ENCODE measurements at places on chromosomes 1 and 21. TPM values are rescaled to one million over a fixed set of nuclear protein-coding genes. Genes with fewer than 3 reads are reported as not detected.

DNA sequence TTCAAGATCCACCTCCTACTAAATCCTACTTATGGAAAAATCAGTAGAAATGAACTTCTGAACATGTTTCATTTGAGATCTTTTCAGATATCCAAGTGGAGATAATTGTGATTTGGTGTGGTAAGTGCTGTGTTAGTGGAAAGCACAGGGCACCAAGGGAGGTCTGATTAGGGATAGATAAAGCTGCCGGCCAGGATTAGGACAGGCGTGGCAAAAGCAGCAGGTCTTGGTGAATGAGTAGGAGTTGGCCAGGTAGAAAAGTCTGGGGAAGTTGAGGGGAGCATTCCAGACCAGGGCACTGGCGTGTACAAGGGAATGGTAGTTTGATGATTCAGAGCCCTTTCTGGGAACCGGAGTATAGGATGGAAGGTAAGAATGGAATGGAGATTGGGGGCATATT lies 47.8 kb downstream of the AZIN2 start:
- peak overlapping the region; percentile 46 for H3K4me3 ChIP-seq
- no peak for DNase-seq
- no peaks in the 10 kb centered on the region for H3K36me3 ChIP-seq
- peaks cover 19% of the 10 kb centered on the region for H3K4me1 ChIP-seq

DNA sequence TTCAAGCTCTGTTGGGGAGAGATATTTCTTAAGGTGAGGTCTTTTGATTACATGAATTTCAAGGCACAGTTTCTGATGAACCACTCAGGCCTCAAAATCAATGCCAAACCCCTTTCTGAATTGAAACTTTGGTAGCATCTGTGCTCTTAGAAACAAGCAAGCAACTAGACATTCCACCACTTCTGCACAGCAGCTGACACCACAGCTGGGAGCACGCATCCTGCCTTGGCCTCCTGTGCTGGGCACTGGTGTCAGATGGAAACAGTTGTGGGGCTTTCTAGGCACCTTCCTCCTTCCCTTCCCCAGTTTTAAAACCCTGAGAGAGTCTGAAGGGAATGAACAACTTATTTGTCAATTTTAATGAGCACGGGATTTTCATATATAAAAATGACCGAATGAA lies 360.2 kb downstream of the ADGRL2 start:
- H3K27me3 ChIP-seq = no peaks in the 10 kb centered on the region
- no peak overlapping the region for H3K4me3 ChIP-seq
- H3K27ac ChIP-seq = no peak overlapping the region
- no peaks in the 10 kb centered on the region for H3K4me1 ChIP-seq
- no peak for DNase-seq
- no peaks in the 10 kb centered on the region for H3K36me3 ChIP-seq

RHD gene
- polyA plus RNA-seq = 0.15 TPM

- no peaks in the 10 kb centered on the region for H3K4me1 ChIP-seq
- no peaks in the 10 kb centered on the region for H3K27me3 ChIP-seq
- DNase-seq = no peak
- no peaks in the 10 kb centered on the region for H3K36me3 ChIP-seq
- H3K27ac ChIP-seq = no peak overlapping the region
- H3K4me3 ChIP-seq = no peak overlapping the region
These were observed 172.3 kb downstream of the TGFB2 start for GRCh38 chr1:218517459-218517858.

GRCh38 chr21:32475162-32475812 lies 62.8 kb downstream of the EVA1C start:
- no peaks in the 10 kb centered on the region for H3K4me1 ChIP-seq
- H3K36me3 ChIP-seq = no peaks in the 10 kb centered on the region
- no peak overlapping the region for H3K27ac ChIP-seq
- no peaks in the 10 kb centered on the region for H3K27me3 ChIP-seq
- H3K4me3 ChIP-seq = no peak overlapping the region

GRCh38 chr1:9121496-9122409 lies 7.1 kb downstream of the GPR157 start:
- peak overlapping the region; percentile 53 for H3K4me3 ChIP-seq
- peak overlapping the region; percentile 74 for H3K27ac ChIP-seq
- no peaks in the 10 kb centered on the region for H3K36me3 ChIP-seq
- no peaks in the 10 kb centered on the region for H3K27me3 ChIP-seq
- peaks cover 40% of the 10 kb centered on the region for H3K4me1 ChIP-seq

DNA sequence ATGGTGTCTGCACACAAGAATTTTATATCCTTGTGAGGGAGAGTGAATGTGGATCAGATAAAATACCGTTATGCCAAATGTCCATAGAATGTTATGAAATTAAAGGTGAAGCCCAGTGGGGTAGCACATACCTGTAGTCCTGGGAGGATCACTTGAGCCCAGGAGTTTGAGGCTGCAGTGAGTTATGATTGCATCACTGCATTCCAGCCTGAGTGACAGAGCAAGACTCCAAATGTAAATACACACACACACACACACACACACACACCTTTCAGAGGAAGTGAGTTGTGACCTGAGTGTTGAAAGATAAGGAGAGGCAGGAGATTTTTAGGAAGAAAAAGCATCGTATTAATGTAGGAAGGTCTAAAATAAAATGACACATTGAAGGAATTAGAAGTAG lies 28.1 kb upstream of the ZYG11A start:
- H3K27me3 ChIP-seq = no peaks in the 10 kb centered on the region
- no peaks in the 10 kb centered on the region for H3K4me1 ChIP-seq
- H3K4me3 ChIP-seq = no peak overlapping the region
- no peaks in the 10 kb centered on the region for H3K36me3 ChIP-seq
- DNase-seq = no peak
- no peak overlapping the region for H3K27ac ChIP-seq

- H3K27me3 ChIP-seq = no peaks in the 10 kb centered on the region
- H3K4me3 ChIP-seq = no peak overlapping the region
- no peak overlapping the region for H3K27ac ChIP-seq
- no peaks in the 10 kb centered on the region for H3K36me3 ChIP-seq
- no peaks in the 10 kb centered on the region for H3K4me1 ChIP-seq
These were observed 99.7 kb downstream of the GLIS1 start for GRCh38 chr1:53639251-53639763.

- H3K27me3 ChIP-seq = no peaks in the 10 kb centered on the region
- no peak overlapping the region for H3K4me3 ChIP-seq
- H3K4me1 ChIP-seq = peaks cover 31% of the 10 kb centered on the region
- no peak for DNase-seq
These were observed 6.0 kb downstream of the KIAA0040 start for GRCh38 chr1:175186433-175187160.

DNA sequence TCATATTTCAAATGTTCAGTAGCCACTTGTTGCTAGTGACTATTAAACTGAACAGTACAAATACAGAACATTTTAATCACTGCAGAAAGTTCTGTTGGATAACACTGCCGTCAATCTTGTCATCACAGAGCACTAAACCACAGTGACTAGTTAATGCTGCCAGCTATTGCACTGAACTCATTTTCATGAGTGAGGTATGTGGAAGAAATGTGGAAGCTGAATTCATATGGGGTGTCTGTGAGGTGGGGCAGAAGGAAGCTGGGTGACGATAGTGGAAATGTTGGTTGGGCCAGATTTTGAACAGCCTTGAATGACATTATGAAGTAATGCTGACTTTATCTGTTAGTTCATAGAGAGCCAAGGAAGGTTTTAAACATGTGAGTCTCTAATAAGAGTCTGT lies 49.6 kb downstream of the OSBPL9 start:
- no peaks in the 10 kb centered on the region for H3K36me3 ChIP-seq
- H3K27me3 ChIP-seq = no peaks in the 10 kb centered on the region
- H3K4me3 ChIP-seq = no peak overlapping the region
- H3K4me1 ChIP-seq = no peaks in the 10 kb centered on the region
- H3K27ac ChIP-seq = no peak overlapping the region

DNA sequence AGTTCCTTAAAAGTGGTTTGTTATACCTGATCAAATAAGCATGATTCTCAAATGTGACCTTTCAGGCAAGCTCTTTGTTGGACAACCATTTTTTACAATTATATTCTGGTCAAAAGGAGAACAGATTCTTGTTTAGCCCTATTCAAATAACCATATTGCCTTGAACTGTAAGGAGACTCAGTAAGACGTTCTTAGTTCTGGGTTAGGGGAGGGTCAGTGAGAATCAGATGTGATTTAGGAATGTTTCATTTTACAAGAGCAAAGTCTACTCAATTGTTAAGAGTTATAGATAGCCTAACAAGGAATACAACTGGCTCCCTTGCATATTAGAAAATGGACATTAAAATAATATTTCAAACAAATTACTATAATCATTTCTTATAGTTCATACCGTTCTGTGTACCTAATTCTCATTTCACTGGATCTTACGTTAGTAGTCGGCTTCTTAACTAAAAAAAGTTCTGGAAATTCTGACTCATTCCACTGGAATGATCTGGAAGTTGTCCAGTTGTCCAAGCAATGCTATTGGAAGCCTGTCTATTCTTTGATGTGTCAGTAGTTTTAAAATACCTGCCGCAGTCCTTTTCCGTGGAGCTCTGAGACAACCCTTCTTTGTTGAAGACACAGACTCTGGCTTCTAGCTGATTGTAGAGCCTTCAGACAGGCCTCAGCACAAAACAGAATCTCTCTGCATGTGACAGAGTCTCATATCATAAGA lies 88.8 kb downstream of the MAST2 start:
- H3K27ac ChIP-seq = no peak overlapping the region
- H3K4me3 ChIP-seq = no peak overlapping the region
- no peaks in the 10 kb centered on the region for H3K27me3 ChIP-seq

- no peak for DNase-seq
- peaks cover 63% of the 10 kb centered on the region for H3K36me3 ChIP-seq
- no peaks in the 10 kb centered on the region for H3K27me3 ChIP-seq
- H3K4me3 ChIP-seq = no peak overlapping the region
- no peak overlapping the region for H3K27ac ChIP-seq
These were observed 25.5 kb downstream of the EIF2D start for GRCh38 chr1:206586501-206587445.

GRCh38 chr1:229627003-229627402 lies 956 bp downstream of the URB2 start:
- no peaks in the 10 kb centered on the region for H3K27me3 ChIP-seq
- peak overlapping the region; percentile 99 for H3K4me3 ChIP-seq
- H3K4me1 ChIP-seq = peaks cover 12% of the 10 kb centered on the region
- no peak for DNase-seq

DNA sequence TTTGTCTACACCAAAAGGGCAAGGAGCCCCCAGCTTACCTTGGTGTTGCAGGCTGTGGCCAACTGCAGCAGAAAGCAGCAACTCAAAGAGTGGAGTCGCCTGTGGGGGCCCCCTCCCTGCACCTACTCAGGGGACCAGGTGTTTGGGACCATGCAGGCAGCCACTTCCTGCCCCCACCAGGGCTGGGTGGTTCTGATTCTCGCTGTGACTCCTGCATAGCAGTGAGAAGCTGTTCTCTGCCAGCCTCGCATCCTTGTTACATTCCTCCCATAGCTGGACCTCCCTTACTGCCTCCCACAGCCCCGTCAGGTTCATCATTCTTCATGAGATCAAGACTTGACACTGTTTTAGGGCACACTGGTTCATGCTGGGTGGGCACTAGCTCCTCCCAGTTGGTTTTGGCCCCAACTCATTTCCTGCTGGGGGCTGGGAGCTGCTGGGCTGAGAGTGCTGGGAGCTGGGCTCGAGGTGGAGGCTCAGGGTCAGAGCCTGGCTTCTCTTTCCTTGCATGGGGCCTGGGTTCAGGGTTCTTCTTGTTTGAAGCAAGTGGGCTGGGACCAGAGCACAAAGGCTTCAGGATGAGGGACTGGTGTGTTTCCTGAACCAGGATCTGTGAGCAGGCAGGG lies 146.9 kb upstream of the C1orf174 start:
- no peak overlapping the region for H3K4me3 ChIP-seq
- no peaks in the 10 kb centered on the region for H3K27me3 ChIP-seq
- H3K36me3 ChIP-seq = no peaks in the 10 kb centered on the region
- DNase-seq = no peak

BEST4 gene
- polyA plus RNA-seq = 0.98 TPM

- DNase-seq = no peak
- H3K4me3 ChIP-seq = no peak overlapping the region
- no peaks in the 10 kb centered on the region for H3K4me1 ChIP-seq
- H3K27ac ChIP-seq = no peak overlapping the region
- no peaks in the 10 kb centered on the region for H3K36me3 ChIP-seq
- no peaks in the 10 kb centered on the region for H3K27me3 ChIP-seq
These were observed 23.6 kb upstream of the WASF2 start for GRCh38 chr1:27513528-27513927.

- no peak overlapping the region for H3K27ac ChIP-seq
- H3K4me1 ChIP-seq = no peaks in the 10 kb centered on the region
- H3K27me3 ChIP-seq = no peaks in the 10 kb centered on the region
- no peaks in the 10 kb centered on the region for H3K36me3 ChIP-seq
- no peak for DNase-seq
These were observed 529.6 kb downstream of the ADGRL2 start for GRCh38 chr1:82330330-82330729.

C8B gene
- not detected for polyA plus RNA-seq

GRCh38 chr1:111559736-111560279 lies 56.4 kb upstream of the ADORA3 start:
- no peaks in the 10 kb centered on the region for H3K27me3 ChIP-seq
- H3K4me3 ChIP-seq = no peak overlapping the region
- DNase-seq = no peak
- H3K27ac ChIP-seq = no peak overlapping the region
- H3K4me1 ChIP-seq = no peaks in the 10 kb centered on the region

GBP6 gene
- polyA plus RNA-seq = 0.04 TPM

Measured in GM12878 (cell line).